Occipital lobe (tissue), 3 donors: ENCODE measurements at places on chromosomes 12 and 14.

- DNase-seq = no peak
Observed at GRCh38 chr12:107731366-107731765, 29.6 kb downstream of the PRDM4 start.

DNA sequence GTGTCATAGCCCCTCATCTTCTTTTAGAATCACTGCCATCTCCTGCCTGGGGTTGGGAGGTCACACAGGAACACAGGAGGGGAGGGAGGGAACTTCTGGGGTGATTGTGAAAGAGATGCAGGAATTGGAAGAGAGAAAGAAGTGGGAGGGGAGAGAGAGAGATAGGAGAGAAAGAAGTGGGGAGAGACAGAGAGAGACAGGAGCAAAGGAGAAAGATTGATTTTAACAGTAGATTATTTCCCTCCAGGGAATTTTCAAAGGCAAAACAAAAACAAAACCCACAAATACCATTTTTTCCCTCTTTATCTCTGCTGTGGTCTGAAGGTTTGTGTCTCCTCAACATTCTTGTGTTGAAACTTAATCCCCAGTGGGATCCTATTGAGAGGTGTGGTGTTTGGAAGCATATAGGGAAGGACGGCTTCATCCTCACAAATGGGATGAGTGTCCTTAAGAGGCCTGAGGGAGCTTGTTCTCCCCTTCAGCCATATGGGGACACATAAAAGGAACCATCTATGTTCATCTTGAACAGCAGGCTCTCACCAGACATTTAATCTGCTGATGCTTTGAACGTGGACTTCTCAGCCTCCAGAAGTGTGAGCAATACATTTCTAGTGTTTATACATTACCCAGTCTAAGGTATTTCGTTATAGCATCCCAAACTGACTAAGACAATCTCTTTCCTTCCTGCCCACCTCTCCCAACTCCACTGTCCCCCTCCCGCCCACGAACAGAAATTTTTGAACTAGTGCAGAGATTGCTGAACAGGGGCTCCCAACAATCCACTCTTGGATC, 134.9 kb upstream of the MAX start:
- no peak for DNase-seq

DNA sequence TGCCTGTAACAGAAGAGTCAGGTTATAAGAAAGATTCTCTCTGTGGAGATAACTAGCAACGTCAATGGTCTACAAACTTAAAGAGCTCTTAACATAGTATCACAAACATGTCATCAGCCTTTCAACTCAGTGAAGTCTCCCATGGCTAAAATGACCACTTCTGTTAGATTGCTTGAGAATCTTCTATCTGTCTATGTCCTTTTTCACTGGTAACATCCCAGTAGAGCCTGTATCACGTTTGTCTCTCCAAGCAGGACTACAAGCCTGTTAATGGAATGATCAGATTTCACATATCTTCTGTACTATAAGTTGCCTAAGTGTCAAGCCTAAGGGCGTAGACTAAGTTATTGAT, 50.7 kb downstream of the SLC2A13 start:
- DNase-seq = no peak

GRCh38 chr14:21103411-21103709, 2.5 kb downstream of the TMEM253 start:
- DNase-seq = no peak

GRCh38 chr14:102164965-102165364, 25.3 kb downstream of the WDR20 start:
- no peak for DNase-seq

DNA sequence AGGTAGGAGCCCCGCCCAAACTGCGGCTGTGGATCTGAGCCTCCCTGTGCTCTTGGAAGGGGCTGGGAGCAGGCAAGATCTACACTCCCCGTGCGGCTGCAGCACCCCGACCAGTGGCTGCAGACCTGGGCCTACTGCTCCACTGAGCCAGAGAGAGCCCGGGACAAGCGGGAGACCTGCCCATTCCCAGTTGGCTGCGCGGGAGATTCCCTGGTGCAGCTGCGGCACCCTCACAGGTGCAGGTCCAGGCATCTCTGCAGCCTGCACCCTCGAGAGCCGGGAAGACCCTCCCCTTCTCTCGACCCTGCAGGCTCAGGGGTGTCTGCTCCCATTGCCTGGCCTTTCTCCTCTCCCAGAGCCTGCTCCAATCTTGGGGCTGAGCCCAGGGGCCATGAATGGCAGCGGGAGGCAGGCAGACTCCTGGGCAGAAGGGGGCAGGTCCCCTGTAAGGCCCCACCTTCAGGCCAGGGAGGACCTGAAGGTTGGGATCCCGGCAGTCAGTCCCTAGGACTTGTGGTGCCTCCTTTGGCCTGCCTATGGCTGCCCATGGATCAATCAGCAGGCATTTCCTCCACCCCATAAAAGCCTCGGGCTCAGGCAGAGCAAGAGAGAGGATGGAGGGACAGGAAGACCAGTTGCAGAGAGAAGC, 8.8 kb upstream of the A2M start:
- no peak for DNase-seq

DNA sequence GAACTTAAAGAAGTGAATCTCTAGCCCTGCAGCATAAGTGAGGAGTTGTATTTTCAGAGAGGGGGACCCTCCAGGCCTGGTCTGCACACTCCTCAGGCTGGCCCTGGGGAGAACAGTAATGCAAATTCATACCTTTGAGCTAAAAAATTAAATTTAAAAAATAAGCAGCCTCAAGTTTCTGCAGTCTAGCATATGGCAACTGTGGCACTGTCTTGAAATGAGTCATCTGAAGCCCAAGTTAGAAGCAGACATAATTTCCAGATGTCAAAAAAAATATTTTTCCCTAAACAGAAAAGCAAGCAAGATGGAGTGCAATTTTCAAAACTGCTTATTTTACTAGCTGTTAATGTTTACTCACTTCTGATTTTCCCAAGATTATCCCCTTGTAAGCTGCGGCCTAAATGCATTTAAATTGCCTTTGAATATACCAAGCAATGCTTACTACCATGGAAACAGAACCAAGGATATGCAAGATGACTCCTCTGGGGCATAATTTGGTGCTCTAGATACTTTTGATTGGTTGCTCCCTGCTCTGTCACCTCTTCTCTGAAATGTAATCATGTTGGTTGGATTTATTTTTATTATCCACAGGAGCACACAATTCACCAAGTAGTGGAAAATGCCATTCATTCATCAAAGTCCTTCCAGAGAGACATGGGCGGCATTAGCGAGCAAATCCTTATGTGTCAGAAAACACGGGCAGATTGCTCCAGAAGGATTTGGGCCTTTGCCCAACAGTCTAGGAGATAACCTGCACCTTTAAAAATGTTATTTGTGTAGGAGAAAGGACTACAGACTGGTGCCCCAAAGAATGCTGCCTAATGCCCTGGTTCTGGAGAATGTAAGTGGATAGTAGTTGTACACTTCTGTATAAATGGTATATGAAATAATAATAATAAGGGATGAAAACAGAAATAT, 25.0 kb upstream of the DHRS7 start:
- no peak for DNase-seq

GRCh38 chr14:80867091-80867490, 74.4 kb downstream of the CEP128 start:
- no peak for DNase-seq
